Activated CD4-positive, alpha-beta memory T cell treated with anti-CD3 and anti-CD28 coated beads for 36 hours (primary cell): ENCODE measurements at places on chromosomes 6 and 20. TPM values are rescaled to one million over a fixed set of nuclear protein-coding genes. Genes with fewer than 3 reads are reported as not detected.

GRCh38 chr6:13653296-13653695 lies 38.2 kb downstream of the NOL7 start:
- no peak for DNase-seq

DNA sequence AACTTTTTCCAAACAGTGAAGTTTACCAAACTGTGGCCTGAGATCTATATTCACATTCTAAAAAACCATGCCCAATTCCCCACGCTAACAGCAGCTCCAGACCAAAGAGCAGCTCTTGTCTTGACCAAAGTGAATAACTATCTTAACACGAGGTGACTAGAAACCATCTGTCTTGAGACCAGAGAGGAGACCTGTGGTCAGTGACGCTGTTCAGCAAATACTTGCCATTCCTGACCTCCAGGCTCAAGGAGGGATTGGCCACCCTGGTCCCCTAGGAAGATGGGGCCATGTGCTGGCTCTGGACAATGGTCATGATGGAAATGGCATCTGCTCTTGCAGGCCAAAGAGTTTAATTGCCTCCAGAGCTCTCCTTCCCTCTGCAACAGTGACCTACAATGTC lies 104.4 kb upstream of the CD93 start:
- no peak for DNase-seq

- no peak for DNase-seq
Observed at GRCh38 chr20:61847420-61847748, 218.3 kb downstream of the TAF4 start.

The ADTRP gene
- total RNA-seq, result 26.1 TPM
